ENCODE measurements at places on chromosomes 2 and 18.

GRCh38 chr2:135064149-135064548 is 12.1 kb downstream of the RAB3GAP1 start:
- no peak for DNase-seq

DNA sequence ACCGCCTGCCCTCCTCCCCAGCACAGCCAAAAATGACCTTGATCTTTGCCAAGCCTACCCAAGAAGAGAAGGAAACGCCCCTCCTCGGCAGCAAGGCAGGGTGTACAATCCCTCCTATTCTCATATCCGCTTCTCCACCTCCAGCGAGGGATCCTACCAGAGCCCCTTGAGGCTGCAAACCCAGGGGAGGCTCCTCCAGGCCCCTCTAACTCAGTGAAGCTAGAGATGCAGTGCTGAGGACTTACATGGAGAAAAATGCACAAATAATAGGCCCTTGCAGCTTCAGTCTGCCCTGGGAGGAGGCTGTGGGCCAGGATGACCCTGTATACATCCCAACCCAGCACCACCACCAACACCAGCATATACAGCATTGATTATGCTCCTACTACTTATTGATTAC is 46.9 kb upstream of the POMC start:
- DNase-seq: peak; percentile 4

DNA sequence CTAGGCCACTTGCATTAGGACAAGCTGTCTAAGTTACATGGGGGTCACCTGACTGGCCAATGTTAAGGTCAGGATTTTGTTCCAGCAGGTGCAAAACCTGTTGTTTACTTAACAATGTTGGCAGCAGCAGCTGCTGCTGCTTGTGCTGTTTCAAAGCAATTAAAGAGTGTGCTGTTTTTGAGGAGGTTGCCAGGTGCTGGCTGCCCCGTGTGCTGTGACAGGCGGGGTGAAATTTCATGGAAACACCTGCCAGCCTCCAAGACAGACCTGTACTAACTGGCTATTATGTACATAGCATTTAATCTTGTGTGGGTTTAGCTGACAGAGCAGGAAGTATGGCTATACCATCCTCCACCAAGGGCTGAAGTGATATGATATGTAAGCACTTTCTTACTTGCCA is 224.9 kb downstream of the ASXL3 start:
- no peak for DNase-seq

GRCh38 chr2:102764083-102764482 is 2.3 kb downstream of the TMEM182 start:
- peak; percentile 8 for DNase-seq

GRCh38 chr2:225309516-225309915 is 90.0 kb upstream of the NYAP2 start:
- no peak for DNase-seq

GRCh38 chr2:100959225-100959880 is 42.7 kb upstream of the RPL31 start:
- DNase-seq: peak; percentile 21

GRCh38 chr18:32893915-32894314 is 121.1 kb upstream of the KLHL14 start:
- no peak for DNase-seq

DNA sequence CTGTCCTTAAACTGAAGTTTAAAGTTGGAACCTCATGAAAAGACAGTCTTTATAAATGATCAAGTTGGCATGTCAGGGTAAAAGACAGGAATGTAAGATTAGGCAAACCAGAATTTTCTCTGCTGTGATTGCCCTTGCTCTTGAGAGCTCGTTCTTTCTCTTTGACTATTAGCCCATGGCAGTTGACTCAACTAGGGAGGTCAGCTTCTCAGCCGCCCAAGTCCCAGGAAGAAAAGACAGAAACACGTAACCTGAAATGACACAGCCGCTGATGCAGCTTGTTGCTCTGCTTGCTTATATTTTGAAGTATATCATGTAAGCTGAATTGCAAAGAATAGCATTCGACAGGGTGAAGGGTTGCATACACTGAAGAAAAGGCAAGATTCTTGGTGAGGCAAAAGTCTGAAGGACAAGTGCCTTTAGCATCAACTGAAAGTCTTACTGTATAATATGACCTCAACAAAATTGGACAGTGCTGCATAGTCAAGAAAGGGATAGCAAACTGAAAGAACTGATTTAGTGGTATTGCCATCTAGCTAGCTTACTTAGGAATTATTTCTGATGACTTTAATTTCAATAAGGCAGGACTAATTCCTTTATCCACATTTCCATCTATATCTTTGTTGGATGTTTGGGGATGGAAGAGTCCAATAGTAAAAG is 54.7 kb downstream of the ARHGAP15 start:
- no peak for DNase-seq

DNA sequence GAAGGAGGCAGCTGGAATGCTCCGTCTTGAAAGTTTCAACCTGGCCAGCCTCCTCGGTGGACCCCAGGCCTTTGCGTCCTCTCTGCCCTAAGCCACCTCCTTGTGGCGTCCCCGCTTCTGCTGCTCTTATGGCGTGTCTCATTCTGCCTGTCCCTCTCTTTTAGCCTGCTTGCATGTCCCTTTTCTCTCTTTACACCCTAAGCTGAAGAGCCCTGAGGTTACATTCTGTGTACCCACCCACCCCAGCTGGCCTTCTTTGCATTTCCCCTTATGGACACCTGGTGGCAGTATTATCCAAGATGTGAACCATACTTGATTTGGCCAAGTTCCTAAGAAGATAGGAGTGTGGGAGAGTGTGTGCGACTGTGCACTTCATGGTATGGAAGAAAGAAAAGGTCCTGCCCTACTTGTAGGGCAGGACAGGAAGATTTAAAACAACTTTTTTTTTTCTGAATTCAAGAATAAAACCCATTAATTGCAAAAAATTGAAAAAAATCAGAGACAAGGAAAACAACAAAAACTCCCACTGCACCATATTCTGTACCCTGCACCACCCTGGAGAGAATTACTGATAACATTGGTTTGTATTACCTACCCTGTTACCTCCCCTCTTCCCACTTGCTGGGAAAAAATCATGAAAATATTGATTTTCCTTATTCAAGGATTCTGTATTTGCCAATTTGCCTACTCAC is 77.4 kb downstream of the DYSF start:
- DNase-seq: peak; percentile 44

GRCh38 chr2:165601928-165602521 is 132.5 kb downstream of the CSRNP3 start:
- DNase-seq: peak; percentile 80

DNA sequence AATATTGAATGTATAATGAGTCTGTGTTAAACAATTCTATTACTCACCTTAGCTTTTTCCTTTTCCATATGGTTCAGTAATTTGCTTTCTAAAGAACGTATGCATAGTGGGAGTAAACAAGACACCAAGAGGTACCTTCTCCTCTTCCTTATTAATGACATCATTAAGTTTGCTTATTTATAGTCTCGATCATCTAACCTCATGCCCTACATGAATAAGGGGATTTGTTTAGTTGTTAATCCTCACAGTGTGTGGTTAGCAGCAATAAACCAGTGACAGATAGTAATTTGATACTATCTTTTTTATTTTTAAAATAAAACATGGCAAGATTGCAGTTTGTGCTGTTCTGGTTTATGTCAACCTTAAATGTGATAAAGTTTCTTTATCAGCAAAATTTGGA is 69.7 kb downstream of the COBLL1 start:
- peak; percentile 47 for DNase-seq

DNA sequence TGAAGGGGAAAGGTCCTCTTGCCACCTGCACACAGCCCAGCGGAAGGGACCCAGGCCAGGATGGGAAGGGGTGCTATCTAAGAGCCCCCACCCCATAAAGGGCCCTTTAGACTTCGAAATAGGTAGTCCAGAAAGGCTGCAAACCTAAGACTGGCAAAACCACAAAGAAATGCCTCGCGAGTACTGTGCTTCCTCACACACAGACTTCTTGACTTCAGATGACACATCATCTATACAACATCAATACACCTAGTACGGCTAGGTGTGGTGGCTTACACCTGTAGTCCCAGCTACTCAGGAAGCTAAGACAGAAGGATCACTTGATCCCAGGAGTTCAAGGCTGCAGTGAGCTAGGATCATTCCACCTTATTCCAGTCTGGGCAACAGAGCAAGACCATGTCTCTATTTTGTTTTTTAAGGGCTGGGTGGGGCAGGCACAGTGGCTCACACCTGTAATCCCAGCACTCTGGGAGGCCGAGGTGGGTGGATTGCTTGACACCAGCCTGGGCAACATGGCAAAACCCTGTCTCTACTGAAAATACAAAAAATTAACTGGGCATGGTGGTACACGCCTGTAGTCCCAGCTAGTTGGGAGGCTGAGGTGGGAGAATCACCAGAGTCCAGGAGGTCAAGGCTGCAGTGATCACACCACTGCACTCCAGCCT is 125.8 kb downstream of the CABLES1 start:
- no peak for DNase-seq

DNA sequence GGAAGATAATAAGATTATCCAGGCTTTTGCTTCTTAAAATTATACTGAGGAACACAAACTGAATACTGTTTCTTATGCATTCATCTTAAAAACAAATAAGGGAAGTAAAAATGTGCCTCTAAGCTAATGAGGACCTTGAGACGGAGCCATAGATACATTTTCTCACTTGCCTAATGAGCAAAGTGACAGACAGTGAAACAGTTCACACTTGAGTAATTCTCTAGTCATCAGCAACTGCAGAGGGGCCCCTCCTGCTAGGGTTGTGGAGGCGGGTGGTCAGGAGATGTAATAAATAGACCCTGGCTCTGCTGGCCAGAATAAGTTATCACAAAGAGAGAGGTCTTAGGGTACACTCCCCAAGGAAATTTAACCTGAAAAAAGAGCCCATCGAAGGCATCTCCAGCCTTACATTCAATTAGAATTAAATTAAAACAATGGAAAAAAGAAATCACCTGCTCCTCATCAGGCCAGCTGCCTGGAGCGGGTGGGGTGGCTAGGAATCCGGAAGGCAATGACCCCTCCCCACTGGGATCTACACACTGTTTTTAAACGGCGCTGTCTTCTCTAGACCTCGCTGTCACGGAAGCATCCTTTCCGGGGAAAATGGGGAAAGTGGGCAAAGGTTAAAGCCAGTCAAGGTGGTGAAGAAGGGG is 32.6 kb upstream of the INSIG2 start:
- DNase-seq: no peak

- DNase-seq: no peak
These were observed 2.4 kb downstream of the RPE start for GRCh38 chr2:210004881-210005280.

GRCh38 chr2:206378835-206379234 is 64.5 kb upstream of the ADAM23 start:
- no peak for DNase-seq

DNA sequence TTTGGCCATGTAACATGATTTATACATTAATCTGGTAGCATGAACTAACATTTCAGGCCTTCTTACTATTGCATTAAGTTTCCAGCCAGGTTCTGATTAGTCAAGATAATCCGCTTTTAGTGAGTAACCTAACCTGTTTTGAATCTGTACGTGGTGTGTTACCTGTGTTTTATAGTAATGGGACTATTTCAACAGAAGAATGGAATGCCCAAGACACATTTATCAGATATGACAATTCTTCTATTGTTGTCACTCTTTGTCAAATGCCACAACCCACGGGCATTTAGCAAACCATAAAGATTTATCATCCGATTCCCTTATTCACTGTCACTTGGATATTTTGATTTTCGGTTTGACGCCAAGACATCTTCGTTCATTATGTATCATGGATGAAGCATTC is 117.9 kb downstream of the ETAA1 start:
- no peak for DNase-seq

GRCh38 chr2:154459286-154459685 is 239.2 kb upstream of the KCNJ3 start:
- DNase-seq: no peak

GRCh38 chr2:39266139-39266805 is 22.5 kb upstream of the CDKL4 start:
- DNase-seq: no peak

- no peak for DNase-seq
These were observed 1139.7 kb upstream of the TMEFF2 start for GRCh38 chr2:193334401-193334800.

GRCh38 chr2:229519655-229520430 is 194.5 kb downstream of the DNER start:
- no peak for DNase-seq

DNA sequence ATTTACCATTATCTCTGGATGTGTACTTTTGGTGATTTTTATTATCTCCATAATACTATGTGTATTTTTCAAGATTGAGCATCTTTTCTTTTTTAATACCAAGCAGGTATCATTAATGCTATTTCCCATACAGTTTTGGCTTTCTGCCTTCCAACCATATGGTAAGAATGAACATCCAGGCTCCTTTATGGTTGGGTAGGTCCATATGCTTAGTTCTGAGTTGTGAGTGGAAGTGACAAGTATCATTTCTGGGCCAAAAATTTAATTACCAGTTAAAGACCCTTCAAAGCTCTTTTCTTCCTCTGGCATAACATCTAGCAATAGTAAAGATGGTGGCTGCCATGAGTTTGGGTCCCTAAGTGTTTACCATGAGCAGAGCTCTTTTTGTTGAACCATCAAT is 4.3 kb upstream of the RBM43 start:
- DNase-seq: no peak

- peak; percentile 93 for DNase-seq
These were observed 20.2 kb upstream of the TUBB6 start for GRCh38 chr18:12287684-12288402.

DNA sequence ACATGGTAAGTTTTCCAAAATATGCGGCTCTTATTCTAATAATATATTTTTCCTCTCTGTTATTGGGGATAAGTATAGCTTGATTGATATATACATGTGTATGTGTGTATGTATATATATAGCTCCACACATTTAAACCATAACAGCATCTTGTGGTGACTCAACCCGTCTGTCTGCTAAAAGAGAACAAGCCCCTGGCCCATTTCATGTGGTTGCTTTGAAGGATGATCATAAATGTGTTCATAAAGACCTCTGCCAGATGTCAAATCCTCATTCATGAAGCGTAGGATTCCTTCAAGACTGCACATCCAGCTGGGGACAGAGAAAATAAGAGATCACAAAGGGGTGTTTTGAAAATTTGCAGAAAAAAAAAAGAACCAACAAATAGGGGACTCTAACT is 79.3 kb downstream of the RHOB start:
- peak; percentile 33 for DNase-seq

- DNase-seq: peak; percentile 99
These were observed 72.3 kb downstream of the MDH1 start for GRCh38 chr2:63661076-63661475.

DNA sequence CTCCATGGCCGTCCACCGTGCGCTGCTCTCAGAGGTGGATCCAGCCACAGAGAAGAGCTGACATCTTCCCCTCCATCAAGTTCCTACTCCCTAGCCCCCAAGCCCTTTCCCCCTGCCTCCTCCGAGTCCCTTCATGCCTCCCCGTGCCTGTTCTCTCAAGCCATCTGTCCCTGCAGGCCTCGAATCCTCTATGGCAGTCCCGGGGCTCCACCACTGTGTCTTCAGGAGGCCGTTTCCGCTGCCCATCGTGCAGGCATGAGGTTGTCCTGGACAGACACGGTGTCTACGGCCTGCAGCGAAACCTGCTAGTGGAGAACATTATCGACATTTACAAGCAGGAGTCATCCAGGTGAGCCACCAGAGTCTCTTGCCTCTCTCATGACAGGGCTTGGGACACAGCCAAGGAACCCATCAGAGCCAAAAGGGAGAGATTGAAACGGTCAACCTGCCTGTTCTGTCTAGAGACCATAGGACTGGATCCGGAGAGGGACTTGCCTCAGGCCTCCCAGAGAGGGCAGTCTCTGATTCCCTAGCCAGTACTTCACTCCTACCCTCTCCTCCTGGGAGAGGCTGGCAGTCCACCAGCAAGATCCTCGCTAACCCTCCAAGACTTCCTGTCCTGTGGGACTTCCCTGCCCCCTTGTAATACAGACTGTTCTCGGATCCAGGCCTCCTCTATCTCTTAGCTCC is 9.7 kb downstream of the UCN start:
- DNase-seq: no peak
